ENCODE measurements at places on chromosomes 1 and 21.
A peak's percentile ranks its signal among the peaks of the same experiment; 100 is the strongest.

DNA sequence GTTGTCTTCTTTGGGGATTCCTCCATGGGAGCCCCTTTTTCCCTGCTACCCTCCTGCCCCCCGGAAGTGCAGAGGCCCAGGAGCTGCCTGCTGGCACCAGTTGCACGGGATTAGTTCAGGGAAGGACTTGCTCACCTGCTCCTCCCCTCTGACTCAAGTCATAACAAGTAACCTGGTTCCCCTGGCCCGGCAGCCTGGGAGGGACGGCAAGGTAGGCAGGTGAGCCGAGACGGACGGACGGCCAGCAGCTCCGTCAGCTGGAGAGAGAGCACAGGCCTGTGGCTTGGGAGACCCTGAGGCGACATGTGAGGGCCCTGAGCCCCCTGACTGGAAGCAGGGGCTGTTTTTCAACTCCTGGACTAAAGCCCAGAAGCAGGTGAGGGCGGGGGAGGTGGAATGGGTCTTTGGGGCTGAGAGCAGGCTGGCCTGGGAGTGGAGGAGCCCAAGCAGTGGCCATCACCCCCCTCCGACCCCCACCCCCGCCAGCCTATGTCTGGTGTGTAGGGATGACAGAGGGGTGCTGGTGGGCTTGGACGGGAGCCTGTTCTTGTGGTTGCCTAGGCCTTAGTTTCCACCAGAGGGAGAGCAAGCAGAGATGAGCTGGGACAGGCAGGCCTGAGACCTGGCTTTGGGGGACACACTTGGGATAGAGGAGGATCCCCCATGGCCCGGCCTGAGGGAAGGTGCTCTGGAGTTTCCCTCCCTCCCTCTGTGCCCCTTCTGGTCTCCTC lies at the start of gene INAVA:
TSS of gene INAVA (plus strand) at position 189 of the 731 bp plus-strand sequence. CDS start 3,501 bp downstream, outside the sequence.
- no peak for DNase-seq

GRCh38 chr1:193406901-193407300 lies 220.5 kb upstream of the B3GALT2 start:
- no peak for DNase-seq

GRCh38 chr1:23122023-23122748 lies 46.5 kb downstream of the LUZP1 start:
- DNase-seq = no peak

DNA sequence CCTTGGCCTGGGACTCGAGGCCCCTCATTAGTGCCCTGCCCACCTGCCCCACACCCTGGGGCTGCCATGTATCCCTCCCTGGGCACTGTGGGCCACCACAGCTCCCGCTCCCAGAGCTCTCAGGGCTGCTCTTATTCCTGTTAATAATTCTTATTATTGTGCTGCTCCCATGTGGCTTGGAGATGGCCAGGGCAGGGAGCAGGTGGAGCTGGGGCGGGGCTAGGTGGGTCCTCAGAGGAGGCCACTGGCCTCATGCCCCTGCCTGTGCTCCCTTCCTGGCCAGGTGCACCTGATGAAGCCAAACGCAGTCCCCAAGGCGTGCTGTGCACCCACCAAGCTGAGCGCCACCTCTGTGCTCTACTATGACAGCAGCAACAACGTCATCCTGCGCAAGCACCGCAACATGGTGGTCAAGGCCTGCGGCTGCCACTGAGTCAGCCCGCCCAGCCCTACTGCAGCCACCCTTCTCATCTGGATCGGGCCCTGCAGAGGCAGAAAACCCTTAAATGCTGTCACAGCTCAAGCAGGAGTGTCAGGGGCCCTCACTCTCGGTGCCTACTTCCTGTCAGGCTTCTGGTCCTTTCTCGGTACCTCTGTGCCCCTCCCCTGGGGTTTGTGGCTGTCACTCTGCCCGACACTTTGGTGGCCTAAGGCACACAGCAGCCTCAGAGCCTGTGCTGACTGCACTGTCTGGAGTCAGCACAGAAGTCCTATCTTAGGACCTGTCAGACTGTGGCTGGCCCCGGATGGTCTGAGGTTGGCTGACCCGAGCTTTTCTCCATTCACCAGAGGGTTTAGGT lies 34.1 kb downstream of the BMP8A start:
- no peak for DNase-seq

- no peak for DNase-seq
These were observed 19.5 kb downstream of the XKR8 start for GRCh38 chr1:27979151-27979858.

- DNase-seq = no peak
These were observed 172.8 kb upstream of the IRF2BP2 start for GRCh38 chr1:234782791-234783190.

- DNase-seq = no peak
These were observed 4.8 kb upstream of the HRNR start for GRCh38 chr1:152228831-152229230.

DNA sequence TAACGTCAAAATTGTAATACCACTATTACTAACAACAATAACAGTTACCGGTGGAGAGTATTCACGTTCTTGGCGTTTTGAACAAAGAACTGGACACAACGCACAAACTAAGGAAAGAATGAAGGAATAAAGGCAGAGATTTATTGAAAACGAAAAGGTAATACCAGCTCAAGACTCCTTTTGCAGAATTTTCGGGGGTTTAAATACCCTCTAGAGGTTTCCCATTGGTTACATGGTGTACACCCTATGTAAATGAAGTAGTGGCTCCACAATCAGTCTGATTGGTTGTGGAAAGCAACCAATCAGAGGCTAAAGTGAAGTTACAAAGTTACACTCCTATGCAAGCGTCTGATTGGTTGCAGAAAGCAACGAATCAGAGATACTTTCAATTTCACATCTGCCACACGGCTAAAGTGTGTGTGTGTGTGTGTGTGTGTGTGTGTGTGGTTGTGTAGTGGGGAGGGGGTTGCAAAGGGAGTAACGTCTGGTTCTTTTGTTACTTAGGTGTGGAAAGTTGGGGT lies 1.1 kb upstream of the GTF2B start:
- no peak for DNase-seq

- DNase-seq = no peak
These were observed 11.2 kb downstream of the PSEN2 start for GRCh38 chr1:226881515-226882185.

DNA sequence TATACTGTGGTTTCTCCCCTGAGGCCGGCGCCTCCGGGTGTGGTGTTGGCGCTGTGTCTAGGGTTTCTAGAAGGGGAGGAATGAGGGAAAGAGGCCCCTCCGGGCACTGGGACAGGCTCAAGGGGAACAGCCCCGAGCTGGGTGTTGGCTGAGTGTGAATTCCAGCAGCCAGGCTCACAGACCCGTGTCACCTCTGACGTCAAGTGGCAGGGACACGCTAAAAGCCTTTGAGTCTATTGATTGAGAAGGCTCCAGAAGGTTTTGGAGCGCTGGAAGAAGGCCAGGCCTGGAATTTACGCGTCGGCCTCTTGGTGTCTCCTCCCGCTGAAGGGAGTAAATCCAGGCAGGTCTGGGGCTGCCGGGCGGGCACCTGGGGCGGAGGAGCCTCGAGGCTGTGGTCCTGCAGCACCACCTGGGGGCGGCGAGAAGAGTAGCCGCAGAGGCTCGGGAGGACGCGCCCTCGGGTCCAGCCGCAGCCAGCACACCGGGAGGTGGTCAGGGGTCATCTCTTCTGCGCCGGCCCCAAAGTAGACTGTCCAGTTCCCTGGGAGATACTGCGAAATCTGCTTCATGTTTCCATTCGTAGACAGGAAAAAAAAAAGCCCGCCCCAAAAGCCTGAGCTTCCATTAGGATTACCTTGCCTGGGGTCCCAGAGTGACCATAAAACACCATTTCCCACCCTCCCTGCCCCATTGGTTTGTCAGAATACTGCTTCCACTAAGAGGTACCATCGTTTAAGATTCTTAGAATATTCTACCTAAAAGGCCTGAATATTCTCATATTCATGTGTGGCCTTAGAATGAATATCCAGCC lies 61.7 kb downstream of the TLR5 start:
- DNase-seq = peak; percentile 67

GRCh38 chr1:95088303-95088702 lies 15.6 kb upstream of the ALG14 start:
- no peak for DNase-seq

DNA sequence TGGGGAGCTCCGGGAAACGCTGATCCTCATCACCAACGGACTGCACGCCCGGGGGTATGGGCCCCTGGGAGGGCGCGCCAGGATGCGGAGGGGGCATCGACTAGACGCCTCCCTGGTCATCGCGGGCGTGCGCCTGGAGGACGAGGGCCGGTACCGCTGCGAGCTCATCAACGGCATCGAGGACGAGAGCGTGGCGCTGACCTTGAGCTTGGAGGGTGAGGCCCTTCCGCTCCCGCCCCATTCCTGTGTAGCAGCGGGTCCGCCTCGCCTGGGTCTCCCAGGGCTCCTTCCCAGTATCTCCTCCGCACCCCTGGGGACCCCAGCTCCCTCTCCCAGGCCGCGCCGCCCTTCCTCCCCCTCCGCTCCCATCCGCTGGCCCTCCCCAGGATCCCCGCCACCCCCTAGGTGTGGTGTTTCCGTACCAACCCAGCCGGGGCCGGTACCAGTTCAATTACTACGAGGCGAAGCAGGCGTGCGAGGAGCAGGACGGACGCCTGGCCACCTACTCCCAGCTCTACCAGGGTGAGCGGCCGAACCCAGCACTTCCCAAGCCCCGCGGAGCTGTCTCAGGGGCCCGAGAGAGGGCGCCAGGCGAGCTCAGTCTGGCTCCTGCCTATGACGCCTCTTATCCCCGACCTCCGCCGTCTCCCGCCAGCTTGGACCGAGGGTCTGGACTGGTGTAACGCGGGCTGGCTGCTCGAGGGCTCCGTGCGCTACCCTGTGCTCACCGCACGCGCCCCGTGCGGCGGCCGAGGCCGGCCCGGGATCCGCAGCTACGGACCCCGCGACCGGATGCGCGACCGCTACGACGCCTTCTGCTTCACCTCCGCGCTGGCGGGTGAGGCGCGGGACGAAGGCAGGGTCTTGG lies 5.0 kb downstream of the HAPLN2 start:
- no peak for DNase-seq

- no peak for DNase-seq
These were observed 77.5 kb downstream of the RRAGC start for GRCh38 chr1:38781872-38782617.

- no peak for DNase-seq
These were observed 402.4 kb downstream of the OMA1 start for GRCh38 chr1:58143972-58144697.

DNA sequence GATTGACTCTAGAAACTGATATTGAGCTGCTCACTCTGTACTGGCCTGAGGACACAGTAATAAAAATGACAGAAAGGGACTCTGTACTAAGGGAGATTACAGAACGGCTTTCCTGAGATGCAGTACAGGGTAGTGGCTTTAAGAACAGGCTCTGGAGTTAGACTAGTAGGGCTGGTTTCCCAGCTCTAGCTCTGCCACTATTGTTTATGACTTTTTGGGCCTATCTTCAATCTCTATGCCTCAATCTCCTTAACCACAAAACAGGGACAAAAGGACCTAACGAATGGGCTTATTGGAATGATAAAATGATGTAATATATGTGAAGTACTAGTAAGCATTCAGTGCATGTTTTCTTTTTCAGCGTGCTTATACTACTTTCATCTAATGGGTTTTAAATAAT lies 1.4 kb downstream of the DEPDC1 start:
- no peak for DNase-seq

GRCh38 chr1:187078321-187078720 lies 249.6 kb downstream of the PLA2G4A start:
- DNase-seq = no peak

GRCh38 chr1:165914136-165914798 lies 86.9 kb downstream of the UCK2 start:
- DNase-seq = peak; percentile 16

DNA sequence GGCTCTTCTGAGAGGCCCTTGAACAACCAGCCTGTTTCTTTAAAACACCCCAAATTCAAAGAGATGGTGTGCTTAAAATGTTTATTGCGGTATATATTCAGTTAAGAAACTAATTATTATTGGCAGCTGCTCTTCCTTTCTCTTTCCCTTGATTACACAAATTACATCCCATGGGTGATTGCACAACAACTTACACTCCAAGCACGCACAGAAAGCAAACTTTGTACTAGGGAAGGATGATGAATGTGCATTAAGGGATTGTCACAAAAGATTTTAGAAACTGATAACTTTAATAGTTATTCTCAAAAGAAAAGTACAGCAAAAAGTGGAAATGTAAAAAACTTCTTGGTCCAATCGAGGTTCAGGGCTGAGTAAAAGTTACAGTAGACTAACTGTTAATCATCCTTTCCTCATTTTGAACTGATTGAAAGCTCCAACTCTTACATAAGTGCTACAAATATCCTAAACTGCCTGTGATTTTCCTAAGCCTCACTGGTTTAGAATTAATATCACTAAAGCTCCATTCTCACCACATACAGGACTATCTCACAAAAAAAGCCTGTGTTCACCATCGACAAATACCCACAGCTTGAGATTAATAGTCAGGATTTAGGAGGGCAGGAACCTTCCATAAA lies 153.4 kb downstream of the TTLL7 start:
- no peak for DNase-seq

- DNase-seq = no peak
These were observed 73.9 kb downstream of the RAP1GAP start for GRCh38 chr1:21594935-21595897.

DNA sequence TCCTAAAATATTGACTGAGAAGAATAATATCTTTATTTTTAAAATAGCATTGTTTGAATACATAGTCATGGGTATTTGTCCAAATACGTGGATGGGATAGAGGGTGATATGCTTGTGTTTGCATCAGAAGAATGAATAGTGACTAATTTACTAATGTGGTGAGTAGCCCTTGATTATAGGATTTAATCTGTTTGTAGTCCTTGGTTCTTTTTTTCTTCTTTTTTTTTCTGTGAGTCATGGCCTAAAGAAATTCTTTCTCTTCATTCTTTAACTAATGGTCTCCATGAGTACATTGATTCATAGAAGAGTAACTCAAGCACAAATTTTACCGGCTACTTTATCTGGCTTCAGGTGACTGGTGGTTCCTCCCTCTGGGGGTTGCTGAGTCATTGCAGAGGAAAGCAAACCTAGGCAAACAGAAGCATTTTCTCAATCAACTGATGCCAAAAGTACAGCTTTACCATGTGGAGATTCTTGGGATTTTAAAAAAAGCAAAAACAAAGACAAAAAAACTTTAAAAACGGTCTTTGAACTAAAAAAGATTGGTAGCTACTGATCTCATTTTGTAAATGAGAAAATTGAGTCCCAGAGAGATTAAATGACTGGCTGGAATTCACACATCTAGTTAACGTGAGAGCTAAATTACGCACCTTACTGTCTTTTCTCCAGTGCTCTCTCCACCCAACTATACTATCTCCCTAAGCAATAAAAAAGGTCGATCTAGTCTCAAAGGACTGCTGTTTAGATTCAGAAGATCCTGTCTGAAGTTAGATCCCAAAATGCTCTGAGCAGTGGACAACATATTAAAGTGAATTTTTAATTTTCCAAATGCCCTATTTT lies 40.5 kb downstream of the AK5 start:
- DNase-seq = no peak

- no peak for DNase-seq
These were observed at the start of gene GCSAML for GRCh38 chr1:247548769-247549182. TSS of gene GCSAML (plus strand) at chr1:247549134. CDS start at chr1:247549192, 58 bp downstream.

- no peak for DNase-seq
These were observed 1003.0 kb upstream of the NCAM2 start for GRCh38 chr21:19995253-19995652.

DNA sequence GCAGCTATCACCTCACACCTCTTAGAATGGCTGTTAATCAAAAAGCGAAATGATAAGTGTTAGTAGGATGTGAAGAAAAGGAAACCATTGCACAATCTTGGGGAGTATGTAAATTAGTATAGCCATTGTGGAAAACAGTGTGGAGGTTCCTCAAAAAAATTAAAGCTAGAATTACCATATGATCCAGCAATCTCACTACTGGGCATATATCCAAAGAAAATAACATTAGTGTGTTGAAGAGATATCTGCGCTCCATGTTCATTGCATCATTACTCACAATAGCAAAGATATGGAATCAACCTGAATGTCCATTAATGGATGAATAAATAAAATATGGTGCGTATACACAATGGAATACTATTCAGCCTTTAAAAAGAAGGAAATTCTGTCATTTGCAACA lies 68.9 kb downstream of the SNRPE start:
- DNase-seq = no peak
